ENCODE measurements at places on chromosomes 3 and 15.

GRCh38 chr3:31610700-31611275 is 78.1 kb downstream of the STT3B start:
- DNase-seq, result no peak

DNA sequence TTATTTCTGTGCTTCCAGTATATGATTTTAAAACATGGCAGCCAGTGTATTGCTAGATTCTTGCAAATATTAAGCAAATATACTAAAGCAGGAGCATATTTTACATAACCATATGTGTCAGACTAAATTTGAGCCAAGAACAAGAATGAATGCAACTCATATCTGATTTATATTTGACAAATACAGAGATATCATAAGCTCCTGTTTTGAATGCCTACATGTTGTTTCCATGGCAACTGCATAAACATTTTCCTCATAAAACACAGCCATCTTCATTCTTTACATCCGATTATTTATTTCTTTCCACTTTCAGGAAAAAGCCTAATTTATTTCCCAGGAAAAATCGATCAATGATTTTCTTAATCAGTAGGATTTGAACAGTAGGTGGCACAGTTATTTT is 172.2 kb upstream of the TSPAN3 start:
- no peak for DNase-seq

GRCh38 chr3:14263317-14264005 is 84.8 kb downstream of the LSM3 start:
- DNase-seq, result no peak

DNA sequence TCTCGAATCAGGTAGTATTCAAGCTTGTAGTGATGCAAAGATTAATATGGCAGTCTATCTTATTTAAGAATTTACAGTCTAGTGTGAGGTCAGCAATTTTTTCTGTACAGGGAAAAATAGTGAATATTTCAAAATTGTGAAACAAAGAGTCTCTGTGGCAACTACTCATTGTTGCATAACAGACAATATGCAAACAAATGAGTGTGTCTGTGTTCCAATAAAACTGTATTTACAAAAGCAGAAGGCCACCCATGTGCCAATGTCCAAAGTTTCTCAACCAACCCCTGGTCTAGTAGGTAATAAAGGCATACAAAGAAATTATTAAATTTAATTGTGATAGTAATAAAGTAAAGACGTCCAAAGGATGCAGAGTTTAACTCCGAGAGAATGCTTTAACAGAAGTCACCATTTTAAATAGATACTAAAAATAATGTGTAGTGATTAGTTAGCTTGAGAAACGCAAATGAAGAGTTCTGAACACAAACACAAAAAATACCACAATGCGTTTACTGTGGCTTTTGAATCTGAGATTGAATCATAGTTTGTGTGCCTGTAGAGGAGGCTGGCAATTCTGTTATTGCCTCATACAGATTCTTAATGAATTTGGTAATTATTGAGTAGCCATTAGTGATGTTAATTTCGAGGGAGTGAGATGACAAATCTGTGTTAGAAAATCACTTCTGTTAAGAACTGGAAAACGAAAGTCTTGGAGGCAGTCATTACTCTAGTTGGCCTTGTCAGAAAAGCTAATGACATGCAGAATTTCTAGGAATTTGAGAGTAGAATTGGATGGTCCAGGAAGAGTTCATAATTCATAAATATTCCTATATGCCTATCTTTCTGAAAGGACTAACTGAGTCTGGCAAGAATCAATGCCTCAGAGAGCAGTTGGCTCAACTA is 48.7 kb downstream of the CADM2 start:
- no peak for DNase-seq

GRCh38 chr3:58518291-58518789 is 18.6 kb downstream of the ACOX2 start:
- DNase-seq, result no peak

Data from D721Med (cell line).